EL (cell line): ENCODE measurements at places on chromosomes 6 and 20.

DNA sequence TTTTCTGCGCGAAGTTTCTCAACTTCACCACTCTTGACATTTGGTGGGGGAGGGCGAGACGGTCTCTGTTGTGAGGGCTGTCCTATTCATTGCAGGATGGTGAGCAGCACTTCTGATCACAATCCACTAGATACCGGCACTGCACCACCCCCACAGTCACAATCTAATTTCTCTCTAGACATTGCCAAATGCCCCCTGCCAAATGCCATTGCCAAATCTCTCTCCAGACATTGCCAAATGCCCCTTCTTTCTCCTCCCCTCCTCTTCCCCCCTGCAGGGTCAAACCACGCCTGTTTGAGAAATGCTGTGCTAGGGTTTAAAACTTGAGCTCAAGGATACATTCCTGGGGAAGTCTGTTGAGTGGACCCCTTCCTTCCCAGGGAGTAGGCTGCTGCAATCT, 603.5 kb upstream of the CDH4 start:
- no peak for DNase-seq

DNA sequence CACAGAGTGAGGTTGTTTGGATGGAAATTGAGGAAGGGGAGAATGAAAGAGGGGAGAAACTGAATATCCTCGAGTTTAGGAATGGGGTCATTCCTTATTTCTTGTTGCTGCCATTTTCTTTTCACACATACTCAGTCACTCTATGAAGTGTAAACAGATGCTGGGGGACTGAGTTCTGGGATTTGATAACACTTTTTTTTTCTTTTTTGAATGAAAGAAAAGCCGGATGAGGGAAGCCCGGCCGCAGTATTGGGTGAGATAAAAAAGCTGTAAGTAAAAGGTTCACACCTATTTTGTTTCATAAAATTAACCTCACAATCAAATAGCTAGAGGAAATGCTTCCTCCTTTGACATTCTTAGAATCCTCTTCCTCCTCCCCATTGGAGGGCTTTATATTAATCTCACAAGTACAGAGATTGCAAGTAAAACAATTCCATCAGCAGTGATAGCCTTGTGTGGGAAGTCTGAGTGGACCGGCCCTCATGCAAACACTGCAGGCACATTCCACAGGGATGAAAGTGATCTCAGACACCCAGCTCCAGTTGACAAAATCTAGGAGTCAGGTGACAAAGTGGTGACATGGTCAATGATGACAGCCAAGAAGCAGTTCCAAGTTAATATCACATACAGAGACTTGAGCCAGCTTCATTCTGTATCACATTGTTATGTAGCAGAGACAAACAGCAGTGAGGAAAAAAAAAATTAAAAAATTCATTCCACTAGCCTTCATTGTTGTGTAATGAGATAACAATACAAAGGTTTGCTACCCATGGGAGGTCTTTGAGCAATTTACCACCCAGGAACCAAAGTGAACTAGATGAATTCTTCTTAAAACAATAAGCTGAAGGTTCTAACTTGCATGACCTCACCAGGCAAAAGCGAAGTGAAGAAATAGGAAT, 391.1 kb upstream of the HSF2 start:
- DNase-seq, result peak; percentile 38

GRCh38 chr6:53861518-53861917, 66.7 kb downstream of the LRRC1 start:
- DNase-seq, result no peak

- DNase-seq, result peak; percentile 33
These were observed 10.4 kb upstream of the VNN2 start for GRCh38 chr6:132768051-132768517.

DNA sequence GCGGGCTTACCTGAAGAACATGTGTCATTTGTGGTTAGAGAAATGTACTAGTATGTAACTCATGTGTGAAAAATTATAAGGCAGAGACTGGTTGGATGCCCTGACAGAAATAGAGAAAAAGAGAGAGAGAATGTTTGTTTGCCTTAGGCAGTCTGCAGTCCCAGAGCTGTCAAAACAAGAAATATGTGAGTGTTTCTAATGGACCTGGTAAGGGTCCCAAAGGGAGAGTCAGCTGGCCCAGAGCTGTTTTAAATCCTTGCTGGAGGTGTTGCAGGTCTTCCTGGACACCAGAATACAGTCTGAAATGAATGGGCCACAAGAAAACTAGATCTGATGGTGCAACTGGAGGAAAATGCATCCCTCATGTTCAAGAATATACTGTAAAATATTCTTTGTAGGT, 158.3 kb upstream of the OGFRL1 start:
- no peak for DNase-seq

DNA sequence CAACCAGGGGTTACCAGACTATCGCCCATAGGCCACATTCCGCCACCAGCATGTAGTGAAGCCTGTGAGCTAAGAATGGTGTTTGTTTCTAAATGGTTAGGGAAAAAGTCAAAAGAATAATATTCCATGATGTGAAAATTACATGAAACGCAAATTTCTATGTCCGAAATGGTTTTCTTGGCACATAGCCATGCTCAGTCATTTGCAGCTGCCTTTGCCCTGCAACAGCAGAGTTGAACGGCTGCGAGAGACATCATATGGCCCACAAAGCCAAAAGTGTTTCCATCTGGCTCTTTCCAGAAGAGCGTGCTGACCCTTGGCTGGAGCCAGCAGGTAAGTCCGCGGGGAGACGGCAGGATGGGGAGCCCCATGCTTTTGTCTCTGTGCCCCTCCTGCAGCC, 60.7 kb downstream of the FAM120B start:
- no peak for DNase-seq

GRCh38 chr20:3423126-3423525, 15.7 kb upstream of the DNAAF9 start:
- no peak for DNase-seq

- DNase-seq, result peak; percentile 36
These were observed 133.7 kb downstream of the PLCB4 start for GRCh38 chr20:9202420-9203080.

GRCh38 chr6:93821953-93822352, 402.6 kb upstream of the EPHA7 start:
- DNase-seq, result no peak

DNA sequence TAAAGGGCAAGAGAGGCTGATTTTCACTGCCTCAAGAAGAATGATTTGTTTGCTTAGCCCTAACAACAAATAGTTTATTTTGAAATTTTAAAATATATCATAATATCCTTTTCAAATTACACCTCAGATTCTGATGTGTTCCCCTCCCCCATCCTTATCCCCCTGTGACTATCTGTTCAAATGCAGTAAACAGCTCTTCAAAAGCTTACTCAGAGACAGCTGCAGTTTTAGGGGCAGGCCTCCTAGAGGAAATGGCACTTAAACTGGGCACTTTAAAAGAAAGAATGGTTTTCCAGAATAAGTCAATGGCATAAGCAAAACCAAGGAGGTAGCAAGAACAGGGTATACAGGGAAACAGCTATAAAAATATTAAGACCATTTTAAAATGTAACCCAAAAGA, 118.6 kb upstream of the UST start:
- no peak for DNase-seq

- peak; percentile 32 for DNase-seq
These were observed 637 bp downstream of the ABHD12 start for GRCh38 chr20:25389858-25390537.

- peak; percentile 67 for DNase-seq
These were observed 27.4 kb downstream of the MGME1 start for GRCh38 chr20:17995967-17996819.

DNA sequence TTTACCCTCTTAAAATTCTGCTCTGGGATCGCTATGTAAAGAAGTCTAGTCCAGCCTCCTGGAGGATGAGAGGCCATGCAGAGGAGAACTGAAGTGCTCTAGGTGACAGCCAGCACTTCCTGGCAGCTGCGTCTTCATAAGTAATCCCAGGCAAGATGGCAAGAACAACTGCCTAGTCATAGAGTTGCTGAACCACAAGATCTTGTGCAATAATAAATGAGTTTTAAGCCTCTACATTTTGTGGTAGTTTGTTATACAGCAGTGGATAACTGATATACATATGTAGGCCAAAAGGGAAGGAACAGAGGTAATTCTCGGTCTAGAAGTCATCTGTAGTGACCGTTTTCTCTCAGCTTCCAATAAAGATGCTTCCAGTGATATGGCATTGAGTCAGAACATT, 103.8 kb upstream of the FLRT3 start:
- peak; percentile 23 for DNase-seq

- no peak for DNase-seq
These were observed 61.3 kb downstream of the SYNJ2 start for GRCh38 chr6:158043008-158043407.

GRCh38 chr20:19913927-19914614, 103.1 kb upstream of the NAA20 start:
- DNase-seq, result no peak

GRCh38 chr20:40797425-40797824, 108.4 kb upstream of the MAFB start:
- no peak for DNase-seq

- peak; percentile 84 for DNase-seq
These were observed 199.3 kb upstream of the SGK1 start for GRCh38 chr6:134517145-134517658.

DNA sequence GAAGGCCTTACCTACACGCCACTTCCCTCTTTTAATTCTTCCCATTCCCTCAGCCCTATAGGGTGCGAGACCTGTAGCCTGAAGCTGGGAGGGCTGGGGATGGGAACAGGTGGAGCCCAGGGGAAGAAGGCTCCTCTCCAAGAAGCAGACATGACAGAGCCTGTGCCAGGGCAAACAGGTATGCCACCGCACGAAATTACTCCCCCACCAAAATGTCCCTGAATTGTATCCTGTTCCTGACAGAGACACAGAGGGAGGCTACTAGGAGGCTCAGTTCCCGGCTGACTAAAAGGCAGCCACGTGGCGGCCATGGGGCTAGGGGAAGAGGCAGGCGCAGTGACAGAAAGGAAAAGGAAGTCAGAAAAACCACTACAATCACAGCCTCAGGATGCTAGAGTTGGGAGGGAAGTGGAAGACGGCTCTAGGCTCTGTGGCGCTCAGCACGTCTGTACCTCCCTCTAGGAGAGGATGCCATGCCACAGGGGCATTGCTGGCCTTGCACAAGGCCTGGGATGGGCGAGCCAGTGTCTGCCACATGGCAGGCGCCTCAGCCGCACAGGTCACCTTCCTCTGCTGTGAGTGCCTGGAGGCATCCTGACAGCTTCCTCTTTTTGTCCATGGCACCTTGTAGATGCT, 27.7 kb downstream of the TFEB start:
- no peak for DNase-seq

GRCh38 chr20:9629831-9630230, 115.4 kb downstream of the LAMP5 start:
- no peak for DNase-seq

DNA sequence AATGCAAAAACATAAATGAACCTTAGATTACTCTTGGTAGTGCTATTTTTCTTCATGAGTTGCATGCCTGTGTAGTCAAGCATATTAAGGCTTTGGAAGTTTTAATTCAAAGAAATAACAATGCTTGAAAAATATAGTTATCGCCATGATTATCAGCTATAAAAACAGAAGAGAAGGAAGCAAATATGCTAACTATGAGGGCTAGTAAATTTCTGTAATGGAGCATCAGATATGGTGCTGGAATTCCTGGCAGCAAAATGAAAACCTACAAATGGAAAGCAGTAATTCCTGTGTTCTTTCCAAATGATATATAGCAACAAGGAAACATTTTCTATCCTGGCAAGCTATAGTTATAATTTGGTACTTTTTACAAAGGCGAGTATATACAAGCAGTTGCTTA, 29.7 kb downstream of the DOP1A start:
- DNase-seq, result no peak

DNA sequence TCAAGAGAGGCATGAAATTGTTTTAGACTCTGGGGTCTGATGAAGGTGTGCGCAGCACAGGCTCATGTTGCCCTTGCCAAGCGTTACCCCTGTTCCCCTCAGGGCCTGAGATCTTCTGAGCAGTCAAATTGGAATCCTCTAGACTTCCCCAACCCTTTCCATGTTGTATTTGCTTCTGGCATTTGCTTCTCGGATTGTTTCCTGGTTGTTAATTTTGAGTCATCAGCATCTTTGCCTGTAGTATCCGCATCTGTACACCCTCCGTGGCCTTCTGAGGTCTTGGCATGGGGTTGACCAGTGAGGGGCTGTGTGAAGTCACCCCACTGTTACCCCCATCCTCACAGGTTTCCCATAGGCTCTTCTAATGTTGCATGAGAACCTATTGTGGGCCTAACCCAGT, 40.9 kb downstream of the SLC24A3 start:
- DNase-seq, result peak; percentile 39
